ENCODE measurements at places on chromosomes 16 and 17. TPM values are rescaled to one million over a fixed set of nuclear protein-coding genes. Genes with fewer than 3 reads are reported as not detected.

DNA sequence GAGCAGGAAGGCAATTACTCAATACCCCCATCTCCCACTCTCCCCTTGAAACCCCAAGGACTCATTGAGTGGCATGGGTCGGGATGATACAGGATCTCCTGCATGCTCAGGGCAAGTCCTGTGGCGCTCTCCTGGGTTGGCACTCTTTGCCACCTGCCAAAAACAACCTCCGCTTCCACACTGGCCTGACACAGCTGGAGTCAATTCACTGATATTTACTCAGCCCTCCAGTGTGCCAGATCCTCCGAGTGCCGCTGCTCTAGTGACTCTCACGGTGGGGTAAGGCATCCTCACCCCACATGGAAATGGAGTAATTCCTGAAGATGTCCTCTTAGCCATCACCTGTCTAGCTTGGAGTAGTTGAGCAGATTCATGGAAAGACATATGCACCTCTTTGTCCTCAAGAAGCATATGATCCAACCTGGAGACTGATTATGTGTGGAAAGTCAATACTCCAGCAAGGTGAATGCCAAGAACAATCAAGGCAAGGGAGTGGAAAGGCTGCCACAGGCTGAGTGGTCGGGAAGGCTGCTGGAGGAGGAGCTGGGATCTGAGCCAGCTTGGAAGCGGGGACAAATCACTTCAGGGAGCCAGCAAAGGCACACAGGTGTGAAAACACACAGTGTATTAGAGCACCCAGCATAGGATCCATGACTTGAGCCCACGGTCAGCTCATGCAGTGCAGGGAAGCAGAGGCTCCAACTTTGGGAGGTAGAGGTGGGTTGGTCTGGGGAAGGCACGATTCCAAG, 12.6 kb upstream of the GOSR2 start:
- DNase-seq, result no peak

DNA sequence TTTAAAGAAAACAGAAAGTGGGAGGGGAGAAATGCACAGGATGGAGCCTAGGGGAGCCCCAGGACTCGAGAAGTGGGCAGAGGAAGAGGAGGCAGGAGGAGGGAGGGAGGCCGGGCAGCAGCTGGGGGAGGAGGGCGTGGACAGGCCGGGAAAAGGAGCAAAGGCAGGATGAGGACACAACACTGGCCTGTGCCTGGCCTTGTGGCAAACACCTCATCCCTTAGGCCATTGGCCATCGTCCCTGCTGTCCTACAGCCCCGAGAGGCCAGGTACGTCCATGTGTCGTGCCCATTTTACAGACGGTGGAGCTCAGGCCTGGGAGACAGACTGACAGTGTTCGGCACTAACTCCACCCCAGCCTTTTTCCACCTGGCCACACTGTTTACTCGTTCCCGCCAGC, 15.9 kb downstream of the JPH3 start:
- no peak for DNase-seq

- DNase-seq, result no peak
These were observed 8.6 kb upstream of the METTL9 start for GRCh38 chr16:21590796-21591195.

GRCh38 chr17:5413682-5414081, 5.8 kb downstream of the NUP88 start:
- DNase-seq, result no peak

DNA sequence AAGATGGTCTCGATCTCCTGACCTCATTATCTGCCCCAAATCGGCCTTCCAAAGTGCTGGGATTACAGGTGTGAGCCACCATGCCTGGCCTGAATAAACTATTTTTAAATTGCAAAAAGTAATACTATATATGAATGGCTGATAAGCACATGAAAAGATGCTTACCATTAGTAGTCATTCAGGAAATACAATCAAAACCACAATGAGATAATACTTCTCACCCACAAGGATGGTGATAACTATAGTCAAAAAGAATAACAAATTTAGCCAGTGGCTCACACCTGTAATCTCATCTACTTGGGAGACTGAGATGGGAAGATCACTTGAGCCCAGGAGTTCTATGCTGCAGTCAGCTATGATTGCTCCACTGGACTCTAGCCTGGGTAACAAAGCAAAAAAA, 2.4 kb upstream of the TACO1 start:
- no peak for DNase-seq

DNA sequence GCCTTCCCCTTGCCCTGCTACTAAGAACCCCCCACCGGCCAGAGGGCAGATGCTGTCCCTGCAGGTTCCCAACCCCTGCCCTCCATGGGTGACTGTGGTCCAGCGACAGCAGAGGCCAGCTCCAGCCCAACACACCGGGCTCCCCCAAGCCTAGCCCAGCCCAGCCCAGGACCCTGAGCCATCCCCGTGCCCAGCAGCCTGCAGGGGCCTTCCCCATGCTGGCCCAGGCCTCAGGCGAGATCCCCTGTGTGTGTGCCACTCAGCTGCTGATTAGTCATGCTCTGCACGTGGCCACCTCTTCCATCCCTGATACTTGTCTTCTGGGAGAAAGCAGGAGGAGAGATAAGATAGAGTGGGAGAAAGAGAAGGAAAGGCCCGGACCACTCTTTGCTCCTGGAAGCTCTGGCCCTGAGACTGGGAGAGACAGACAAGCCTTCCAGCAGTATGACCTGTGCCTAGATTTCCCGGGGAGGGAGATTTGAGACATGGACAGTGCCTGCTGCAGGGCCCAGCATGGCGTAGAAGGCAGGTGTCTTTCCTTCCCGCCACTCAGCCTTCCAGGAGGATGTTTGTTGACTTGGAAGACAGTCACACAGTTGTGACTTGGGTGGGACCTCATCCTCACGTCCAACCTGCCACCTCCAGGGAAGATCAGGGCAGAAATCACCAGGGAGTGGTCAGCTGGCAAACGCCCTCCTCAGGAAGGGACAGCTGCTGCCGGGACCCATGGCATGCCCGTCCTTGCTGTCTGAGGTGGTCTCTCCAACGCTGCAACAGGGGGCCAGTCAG, 41.3 kb upstream of the RASD1 start:
- DNase-seq, result no peak

DNA sequence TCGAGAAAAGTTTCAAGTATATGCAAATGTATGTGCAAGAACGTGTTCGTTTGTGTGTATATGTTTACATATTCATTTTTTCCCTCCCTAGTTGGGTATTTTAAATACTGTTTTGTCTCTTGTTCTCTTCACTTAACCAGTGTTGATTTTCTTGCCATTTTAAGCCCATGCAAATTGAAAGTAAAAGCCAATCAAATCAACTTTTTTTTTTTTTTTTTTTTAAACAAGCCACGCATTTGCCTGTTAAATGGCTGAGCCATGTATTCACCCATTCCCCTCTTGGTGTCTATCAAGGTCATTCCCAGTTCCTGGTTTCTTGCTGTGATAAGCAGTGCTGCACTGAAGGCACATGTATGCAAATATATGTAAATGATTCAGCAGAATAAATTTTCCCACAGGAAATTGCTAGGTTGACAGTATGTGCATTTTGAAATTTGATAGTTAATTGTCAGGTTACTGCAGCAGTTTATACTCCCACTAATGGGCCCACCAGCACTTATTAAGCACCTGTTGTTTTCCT, 12.2 kb downstream of the ABCC1 start:
- no peak for DNase-seq

DNA sequence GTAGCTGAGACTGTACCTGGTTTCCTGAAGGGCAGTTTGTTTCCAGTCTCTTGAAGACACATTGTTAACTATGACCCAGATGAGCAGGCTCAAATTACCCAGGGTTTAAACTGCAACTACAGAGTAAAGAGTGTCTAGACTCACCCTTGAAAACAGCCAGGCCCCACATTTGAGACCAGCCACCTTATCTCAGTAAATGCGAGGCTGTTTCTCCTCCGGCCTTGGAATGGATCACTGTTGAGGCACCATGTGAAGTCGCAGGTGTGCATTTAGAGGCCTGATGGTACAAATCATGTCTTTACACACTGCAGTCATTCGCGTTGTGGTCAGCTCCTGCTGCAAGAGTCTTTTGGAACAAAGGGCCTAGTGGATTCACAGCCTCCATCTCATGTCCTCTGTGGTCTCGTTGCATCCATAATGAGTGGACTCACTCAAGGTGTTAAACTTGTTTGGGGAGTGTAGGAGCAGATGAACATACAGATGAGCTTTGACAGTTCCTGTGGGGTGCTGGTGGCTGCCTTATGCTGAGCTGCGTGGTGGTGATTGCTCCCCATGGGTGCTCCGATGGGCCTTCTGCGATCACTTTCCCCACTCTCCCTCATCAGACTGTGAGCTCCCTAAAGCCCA, 18.5 kb upstream of the N4BP1 start:
- no peak for DNase-seq

C16orf86 gene
- polyA plus RNA-seq, result 2.6 TPM

KRTAP1-5 gene
- polyA plus RNA-seq, result not detected
